ENCODE measurements at places on chromosomes 5 and 9. TPM values are rescaled to one million over a fixed set of nuclear protein-coding genes. Genes with fewer than 3 reads are reported as not detected.

- no peak for DNase-seq
Measured at GRCh38 chr5:172854971-172855370, 20.9 kb downstream of the ERGIC1 start.

DNA sequence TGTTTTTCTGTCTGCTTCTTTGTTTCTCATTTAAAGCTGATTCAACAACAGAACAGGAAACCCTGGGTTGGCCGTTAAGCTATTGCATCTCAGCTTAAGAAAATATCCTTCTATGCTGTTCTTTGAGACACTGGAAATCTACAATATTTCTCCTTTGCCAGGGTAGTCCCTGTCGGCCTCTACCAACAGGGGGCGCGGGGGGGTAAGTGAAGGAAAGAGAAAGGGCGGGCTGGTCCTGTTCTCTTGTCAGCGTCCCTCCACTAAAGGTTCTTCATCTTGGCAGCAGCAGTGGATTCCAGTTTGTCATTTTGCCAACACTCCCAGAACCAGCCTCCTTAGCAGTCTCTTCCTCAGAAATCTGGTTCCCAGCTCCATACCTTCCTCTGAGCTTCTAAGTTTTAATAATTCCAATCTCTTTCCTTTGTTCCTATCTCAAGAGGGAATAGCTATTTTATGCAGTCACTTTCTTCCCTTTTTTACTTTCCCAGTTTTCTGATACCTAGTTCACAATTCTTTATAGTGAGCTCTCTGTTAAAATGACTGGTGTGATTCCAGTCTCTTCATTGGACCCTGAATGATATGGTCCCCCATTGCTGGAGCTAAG, 222.3 kb downstream of the GLIS3 start:
- peak; percentile 68 for DNase-seq

UCK1 gene
- 26.5 TPM for total RNA-seq

DNA sequence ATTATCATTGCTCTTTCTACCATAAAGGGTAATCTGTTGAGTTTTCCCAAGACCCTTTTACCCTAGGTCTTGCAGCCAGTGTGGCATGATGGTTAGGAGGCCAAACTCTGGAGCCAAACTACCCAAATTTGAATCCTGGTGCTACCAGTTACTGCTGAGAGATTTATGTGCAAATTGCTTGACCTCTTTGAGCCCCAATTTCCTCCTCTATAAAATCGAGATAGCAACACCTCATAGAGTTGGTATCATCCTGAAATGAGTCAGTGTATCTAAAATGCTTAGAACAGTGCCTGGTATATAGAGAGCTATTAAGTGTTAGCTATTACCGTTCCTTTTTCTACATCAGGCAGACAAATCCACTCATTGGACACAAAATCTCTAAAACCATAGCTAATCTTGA, 43.0 kb downstream of the ACTBL2 start:
- DNase-seq, result no peak

SNX24 gene
- total RNA-seq, result 15.7 TPM

- peak; percentile 64 for DNase-seq
Measured at GRCh38 chr5:145925353-145925752, 11.0 kb upstream of the SH3RF2 start.

- no peak for DNase-seq
Measured at GRCh38 chr5:88674356-88675167, 208.4 kb downstream of the MEF2C start.

DNA sequence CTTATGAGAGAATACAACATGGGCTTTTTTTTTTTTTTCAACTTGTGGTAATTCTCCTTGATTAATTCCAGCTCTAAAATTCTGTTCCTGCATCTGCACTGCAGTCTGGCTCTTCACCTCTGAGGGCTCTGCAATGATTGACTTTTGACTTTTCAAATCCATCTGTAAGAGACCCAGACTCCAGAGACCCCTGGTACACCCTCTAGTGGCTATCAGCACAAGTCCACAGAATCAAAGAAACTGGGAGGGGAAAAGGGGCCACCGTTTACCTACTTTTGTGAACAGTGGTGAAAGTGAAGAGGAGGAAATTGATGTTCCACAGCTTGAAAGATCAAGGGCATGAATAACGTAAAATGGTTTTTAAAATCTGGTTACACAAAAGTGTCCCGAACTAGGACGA, 151.6 kb downstream of the SLIT3 start:
- DNase-seq, result no peak
